ENCODE measurements at places on chromosomes 6 and 20.

DNA sequence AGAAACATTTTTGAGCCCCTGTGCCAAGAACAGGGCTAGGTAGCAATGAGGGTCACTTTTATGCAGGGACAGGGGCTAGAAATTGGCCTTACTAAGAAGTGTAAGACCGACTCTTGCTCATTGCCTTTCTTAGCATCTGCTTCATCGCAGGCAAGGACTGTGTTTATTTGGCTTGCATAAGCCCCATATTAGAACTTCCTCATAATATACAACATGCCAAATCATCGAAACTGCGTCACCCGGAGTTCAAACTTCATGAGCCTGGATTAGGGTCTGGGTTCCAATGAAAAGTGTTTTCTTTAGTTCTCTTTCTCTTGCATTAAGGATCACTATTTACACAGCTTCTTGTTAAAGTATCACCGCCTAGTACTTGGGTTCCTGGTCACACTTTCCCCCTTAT is 977 bp upstream of the SMAP1 start:
- DNase-seq, result no peak

GRCh38 chr20:51600016-51600420 is 57.5 kb upstream of the NFATC2 start:
- no peak for DNase-seq

DNA sequence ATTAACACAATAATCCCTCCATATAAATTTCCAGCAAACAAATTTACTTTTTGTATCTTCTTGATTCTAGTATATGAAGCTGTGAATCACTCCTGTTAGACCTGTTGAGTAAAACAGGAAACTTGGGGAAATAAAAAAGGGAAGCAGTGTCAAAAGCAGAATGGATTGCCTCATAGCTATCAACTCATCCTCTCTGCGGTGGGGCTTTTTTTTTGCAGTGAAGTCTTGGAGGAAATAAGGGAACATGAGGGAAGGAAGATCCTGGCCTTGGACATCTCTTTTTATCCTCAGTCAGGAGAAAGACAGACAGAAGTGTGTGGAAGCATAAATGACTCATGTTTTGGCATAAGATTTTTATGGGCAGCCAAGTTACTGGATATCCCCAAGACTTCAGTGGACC is 332.5 kb downstream of the TFAP2A start:
- DNase-seq, result no peak

GRCh38 chr6:130364224-130364780 is 1.5 kb upstream of the TMEM200A start:
- no peak for DNase-seq

DNA sequence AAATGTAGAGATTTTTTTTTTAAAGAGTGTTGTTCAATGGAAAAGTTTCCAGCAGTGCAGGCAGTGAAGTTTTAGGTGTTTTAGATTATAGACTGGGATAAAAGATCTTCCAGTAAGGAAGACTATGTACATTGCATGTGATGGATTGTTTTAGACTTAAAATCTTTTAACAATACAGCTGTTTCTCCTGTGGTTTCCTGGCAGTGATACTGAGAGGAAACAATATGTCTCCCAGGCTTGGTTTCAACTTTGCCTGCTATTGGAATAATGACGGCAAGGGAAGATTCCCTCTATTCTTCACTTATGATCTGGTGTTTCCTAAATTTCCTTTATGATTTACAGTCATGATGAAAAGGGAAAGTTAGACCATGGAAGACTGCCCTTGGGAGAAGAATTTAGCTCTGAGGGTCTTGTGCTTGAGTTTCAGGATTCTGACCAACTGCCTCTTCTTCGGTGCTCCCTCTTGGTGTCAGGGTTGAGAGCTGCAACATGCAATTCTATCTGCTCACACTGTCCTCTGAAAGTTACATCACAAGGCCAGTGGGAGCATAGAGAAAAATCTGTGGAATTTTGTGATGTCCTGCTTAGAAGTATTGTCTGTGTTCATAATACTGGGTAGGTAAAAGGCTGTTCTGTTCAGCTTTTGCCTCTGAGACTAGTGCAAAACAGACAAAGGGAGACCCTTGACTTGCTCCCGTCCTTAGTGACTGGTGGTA is 262.8 kb upstream of the MAN1A1 start:
- no peak for DNase-seq

DNA sequence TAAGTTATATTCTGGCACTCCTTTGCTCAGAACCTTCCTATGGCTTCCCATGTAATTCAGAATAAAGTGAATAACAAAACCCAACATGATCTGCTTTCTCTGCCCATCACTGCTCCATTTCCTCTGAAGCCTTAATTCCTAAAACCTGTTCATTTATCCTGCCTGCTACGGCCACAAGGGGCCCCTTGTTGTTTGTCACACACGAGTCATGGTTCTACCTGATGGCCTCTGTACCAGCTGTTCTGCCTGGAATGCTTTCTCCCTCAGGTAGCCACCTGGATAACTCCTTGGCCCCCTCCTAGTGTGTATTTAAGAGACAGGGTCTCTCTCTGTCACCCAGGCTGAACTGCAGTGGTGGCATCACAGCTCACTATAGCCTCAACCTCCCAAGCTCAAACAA is 26.8 kb downstream of the ERGIC3 start:
- no peak for DNase-seq

DNA sequence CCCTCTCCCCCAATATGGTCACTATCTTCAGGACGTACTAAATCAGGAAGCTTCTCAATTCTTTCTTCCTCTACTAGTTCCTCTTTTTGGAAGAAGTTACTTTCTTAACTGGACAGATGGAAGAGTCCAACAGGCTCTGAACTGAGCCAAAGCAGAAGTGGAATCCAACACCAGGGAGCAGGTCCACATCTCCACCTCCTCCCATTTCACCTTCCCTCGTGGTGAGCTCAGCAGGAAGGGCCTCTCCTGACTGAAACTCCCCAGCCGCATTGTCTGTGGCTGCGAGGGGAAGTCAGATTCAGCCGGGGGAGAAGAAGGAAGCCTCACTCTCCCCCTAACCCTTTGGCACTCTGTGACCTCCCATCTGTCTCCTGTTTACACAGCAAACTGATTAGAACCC is 63.8 kb upstream of the UST start:
- DNase-seq, result no peak

DNA sequence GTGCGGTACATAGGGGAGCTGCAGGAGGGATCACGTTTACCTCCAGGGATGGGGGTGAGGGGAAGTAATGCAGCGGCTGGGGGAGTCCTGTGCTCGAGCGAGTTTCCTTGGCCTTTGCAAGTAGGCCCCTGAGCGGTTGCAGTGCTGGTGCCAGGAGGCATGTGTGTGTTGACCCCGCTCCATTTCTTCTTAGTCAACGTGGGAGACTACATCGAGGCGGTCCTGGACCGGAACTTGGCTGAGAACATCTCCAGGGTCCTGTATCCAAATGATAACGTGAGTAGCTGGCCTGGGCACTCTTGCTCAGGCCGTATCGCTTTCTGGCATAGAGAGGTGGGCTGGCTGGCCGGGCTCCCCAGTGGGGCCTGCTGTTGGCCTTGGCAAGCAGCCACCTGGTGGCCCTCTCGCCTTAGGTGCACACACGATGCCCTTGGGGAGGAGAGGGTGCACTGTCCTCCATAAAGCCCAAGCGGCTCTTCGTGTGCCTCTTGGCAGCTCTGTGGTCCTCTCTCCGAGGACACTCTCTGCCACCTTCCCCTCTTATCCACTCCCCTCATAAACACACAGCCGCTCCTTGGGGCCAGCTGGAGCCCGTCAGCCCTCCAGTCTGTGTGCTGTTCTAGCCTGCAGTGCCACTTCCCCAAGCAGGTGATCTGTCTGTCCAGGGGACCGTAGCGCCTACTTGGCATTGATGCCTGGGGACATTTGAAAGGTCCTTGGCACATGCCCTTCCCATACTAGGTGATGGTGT is 29.3 kb downstream of the PYGB start:
- no peak for DNase-seq

- no peak for DNase-seq
These were observed 1.9 kb downstream of the FAM135A start for GRCh38 chr6:70415247-70415646.

DNA sequence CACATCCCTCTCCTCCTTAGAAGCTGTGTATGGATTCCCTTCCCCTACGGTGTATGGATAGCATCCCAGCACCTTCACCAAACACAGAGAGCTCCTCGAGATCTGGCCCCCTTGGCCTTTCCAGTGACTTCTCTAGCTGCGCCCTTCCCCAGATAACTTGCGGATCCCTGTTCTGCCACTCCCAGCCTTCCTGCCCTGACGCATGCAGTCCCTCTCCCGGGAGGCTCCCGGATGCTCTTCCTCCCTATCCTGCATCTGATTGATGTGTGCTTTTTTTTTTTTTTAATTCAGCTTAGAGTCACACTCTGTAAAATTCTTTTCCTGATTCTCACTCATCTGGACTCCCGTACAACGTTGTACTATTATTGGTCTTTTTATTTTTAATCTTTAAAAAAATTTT is 44.8 kb downstream of the GCNT2 start:
- DNase-seq, result no peak

GRCh38 chr6:1162367-1163275 is 149.3 kb upstream of the FOXQ1 start:
- no peak for DNase-seq

DNA sequence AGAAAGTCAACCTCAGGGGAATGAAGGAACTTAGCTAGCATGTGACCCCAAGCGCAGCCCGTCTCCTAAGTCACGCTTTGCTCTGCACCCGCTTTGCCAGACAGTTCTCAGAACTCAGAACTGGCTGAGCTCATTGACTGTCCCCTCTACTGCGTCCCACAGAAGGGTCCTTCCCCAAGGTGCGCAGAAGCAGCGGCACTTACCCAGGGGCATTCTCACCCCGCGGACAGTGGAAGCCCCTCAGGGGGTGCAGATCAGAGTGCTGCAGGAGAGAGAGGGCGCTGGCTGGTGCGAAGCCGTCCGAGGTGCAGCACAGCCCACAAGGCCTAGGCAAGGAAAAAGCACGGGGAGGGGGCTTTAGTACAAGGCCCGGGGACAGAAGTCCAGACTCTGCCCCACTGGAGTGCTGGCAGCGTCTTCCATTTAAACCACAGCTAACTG is 807 bp downstream of the SNHG17 start:
- no peak for DNase-seq

- DNase-seq, result no peak
These were observed 184.1 kb downstream of the MBOAT1 start for GRCh38 chr6:20028143-20028542.

- DNase-seq, result no peak
These were observed 18.5 kb downstream of the ATP9A start for GRCh38 chr20:51749674-51750036.

DNA sequence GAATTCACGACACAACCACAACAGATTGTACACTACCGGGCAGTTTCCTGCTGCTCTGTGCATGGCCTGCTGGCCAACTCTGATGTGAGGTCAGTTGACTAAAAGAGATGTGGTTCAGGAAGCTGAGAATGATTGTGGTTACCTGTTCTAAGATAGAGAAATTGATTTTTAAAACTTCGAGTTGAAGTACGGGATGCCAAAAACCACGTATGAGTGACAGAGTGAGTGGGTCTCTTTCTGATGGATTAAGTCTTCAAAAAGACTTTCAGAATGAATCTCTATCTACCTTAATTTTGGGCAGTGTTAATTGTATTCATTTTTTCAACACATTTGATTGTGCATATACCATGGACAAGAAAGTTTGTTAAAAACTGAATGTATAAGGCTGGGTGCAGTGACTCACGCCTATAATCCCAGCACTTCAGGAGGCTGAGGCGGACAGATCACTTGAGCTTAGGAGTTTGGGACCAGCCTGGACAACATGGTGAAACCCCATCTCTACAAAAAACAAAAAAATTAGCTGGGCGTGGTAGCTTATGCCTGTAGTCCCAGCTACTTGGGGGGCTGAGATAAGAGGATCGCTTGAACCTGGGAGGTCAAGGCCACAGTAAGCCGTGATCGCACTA is 121.2 kb downstream of the SGK1 start:
- DNase-seq, result no peak

GRCh38 chr6:130903602-130904001 is 76.4 kb downstream of the SMLR1 start:
- no peak for DNase-seq

DNA sequence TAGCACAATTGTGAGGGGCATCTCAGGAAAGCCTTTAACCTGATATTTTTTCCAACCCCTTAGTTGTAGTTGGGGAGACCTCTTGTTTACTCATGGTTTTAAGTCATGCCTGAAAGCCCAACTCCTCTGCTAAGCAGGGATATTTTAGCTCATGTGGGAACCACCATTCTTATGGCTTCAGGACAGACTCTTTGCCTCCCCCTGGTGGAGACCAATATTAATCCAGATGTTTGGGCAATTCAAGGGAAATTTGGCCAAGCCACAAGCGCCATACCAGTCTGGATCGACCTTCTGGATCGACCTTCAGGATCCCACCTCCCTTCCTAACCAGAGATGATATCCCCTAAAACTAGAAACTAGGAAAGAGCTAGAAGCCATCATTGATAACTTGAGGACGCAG is 211.2 kb downstream of the C6orf118 start:
- DNase-seq, result no peak

GRCh38 chr6:32883789-32884188 is 29.8 kb downstream of the PSMB9 start:
- no peak for DNase-seq

GRCh38 chr6:43144879-43145278 is 26.2 kb upstream of the SRF start:
- no peak for DNase-seq

- DNase-seq, result no peak
These were observed 78.7 kb upstream of the AFDN start for GRCh38 chr6:167748046-167748445.

- peak; percentile 15 for DNase-seq
These were observed 22.4 kb upstream of the SNX9 start for GRCh38 chr6:157800420-157801237.

- no peak for DNase-seq
These were observed 271.3 kb downstream of the ESR1 start for GRCh38 chr6:152078804-152079203.

DNA sequence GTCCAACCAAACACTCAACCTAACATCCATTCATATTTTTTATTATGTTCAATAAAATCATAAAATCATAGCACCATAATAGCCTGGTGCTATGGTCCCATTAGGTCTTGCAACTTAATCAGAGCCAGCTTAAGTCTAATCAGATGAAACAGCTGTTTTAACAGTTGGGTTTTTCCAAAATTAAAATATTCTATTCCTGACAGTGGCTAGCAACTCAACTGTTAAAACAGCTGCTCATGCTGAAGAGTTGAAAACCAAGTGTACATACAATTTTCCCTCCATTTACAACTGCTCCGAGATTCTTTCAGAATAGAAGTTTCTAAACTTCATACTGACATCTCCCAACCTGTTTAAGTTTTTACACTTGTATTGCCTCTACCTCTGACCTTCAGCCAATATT is 89.5 kb downstream of the UBE3D start:
- no peak for DNase-seq

- peak; percentile 86 for DNase-seq
These were observed 96.0 kb upstream of the CNKSR3 start for GRCh38 chr6:154606457-154606856.

DNA sequence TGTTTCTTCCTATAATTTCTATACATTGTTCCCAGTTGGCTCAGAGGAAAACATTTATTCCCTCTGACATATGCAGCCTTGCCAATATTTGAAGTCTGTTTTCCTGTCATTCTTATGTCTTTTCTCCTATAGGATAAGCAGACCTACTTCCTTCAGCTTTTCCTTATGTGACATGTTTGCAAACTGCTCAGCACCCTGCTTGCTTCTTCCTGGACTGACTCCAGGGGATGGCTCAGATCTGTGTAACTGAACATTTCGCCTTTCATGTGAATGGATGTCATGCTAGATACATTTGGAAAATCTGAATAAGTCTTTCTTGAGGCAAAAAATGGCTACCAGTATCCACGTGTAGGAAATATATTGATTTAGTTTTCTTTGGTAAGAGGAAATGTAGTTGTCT is 113.2 kb downstream of the CARMIL1 start:
- no peak for DNase-seq

- no peak for DNase-seq
These were observed 122.9 kb upstream of the SLC22A23 start for GRCh38 chr6:3579652-3580175.

GRCh38 chr6:12069891-12070529 is 57.9 kb downstream of the HIVEP1 start:
- no peak for DNase-seq

All from stimulated activated CD8-positive, alpha-beta memory T cell treated with anti-CD3 and anti-CD28 coated beads, Interleukin-4, amount 100 ng/mL, for 24 hours (primary cell).